ENCODE measurements at places on chromosomes 11 and 22. TPM values are rescaled to one million over a fixed set of nuclear protein-coding genes. Genes with fewer than 3 reads are reported as not detected.

DNA sequence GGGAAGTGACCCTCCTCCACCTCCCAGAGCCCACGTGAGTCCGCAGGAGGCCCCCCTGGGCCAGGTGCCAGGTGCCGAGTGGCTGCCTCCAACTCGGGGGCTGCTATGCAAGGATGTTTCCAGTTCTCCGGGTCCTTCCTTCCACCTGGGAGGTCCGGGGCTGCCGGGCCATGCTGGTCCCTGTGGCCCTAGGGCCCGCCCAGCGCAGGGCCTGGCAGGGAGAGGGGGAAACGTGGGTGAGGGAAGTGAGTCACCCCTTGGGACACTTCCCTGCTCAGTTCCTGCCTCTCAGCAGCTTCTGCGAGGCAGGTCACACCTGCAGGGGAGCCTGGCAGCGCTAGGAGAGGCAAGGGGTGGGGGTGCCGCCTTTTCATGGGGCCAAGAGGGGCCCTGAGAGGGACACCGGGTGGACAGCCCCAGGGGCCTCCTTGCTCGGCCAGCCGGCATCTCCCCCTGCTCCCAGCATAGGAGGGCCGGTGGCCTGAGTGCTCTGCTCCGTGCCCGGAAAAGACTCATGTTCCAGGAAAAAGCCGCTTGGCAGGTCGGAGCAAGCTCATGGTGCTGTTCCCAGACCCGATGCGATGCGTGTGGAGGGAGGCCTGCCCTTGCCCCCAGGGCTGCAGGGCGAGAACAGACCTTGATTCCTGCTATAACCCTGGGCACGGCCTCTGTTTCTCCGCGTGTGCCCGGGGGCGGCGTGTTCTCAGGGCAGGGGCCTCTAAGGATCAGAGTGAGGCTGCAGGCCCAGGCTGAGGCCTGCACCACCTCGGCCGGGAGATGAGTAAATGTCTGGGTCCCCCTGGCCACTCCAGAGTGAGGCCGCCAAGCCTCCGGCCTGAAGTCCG, 30.3 kb upstream of the WNT7B start:
- peaks cover 3% of the 10 kb centered on the region for H3K27me3 ChIP-seq
- H3K4me1 ChIP-seq: peaks cover 4% of the 10 kb centered on the region
- no peak for DNase-seq
- H3K4me3 ChIP-seq: no peak overlapping the region
- no peaks in the 10 kb centered on the region for H3K36me3 ChIP-seq

DNA sequence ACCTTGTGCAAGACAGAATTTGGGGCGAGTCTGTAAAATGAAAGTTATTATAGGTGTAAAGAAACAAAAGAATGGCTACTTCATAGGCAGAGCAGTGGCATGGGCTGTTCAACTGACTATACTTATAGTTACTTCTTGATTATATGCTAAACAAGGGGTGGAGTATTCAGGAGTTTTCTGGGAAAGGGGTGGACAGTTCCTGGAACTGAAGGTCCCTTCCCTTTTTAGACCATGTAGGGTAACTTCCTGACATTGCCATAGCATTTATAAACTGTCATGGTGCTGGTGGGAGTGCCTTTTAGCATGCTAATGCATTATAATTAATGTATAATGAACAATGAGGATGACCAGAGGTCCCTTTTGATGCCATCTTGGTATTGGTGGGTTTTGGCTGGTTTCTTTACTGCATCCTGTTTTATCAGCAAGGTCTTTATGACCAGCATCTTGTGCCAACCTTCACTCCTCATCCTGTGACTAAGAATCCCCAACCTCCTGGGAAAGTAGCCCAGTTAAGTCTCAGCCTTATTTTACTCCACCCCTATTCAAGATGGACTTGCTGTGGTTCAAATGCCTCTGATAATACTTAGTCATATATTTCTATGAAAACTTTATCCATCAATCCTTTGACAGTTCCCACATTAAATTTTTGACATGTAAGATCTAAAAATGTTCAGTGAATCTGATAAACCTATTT, 118.6 kb downstream of the ARHGAP42 start:
- no peak overlapping the region for H3K27ac ChIP-seq
- no peaks in the 10 kb centered on the region for H3K4me1 ChIP-seq
- H3K27me3 ChIP-seq: no peaks in the 10 kb centered on the region
- H3K36me3 ChIP-seq: no peaks in the 10 kb centered on the region

DNA sequence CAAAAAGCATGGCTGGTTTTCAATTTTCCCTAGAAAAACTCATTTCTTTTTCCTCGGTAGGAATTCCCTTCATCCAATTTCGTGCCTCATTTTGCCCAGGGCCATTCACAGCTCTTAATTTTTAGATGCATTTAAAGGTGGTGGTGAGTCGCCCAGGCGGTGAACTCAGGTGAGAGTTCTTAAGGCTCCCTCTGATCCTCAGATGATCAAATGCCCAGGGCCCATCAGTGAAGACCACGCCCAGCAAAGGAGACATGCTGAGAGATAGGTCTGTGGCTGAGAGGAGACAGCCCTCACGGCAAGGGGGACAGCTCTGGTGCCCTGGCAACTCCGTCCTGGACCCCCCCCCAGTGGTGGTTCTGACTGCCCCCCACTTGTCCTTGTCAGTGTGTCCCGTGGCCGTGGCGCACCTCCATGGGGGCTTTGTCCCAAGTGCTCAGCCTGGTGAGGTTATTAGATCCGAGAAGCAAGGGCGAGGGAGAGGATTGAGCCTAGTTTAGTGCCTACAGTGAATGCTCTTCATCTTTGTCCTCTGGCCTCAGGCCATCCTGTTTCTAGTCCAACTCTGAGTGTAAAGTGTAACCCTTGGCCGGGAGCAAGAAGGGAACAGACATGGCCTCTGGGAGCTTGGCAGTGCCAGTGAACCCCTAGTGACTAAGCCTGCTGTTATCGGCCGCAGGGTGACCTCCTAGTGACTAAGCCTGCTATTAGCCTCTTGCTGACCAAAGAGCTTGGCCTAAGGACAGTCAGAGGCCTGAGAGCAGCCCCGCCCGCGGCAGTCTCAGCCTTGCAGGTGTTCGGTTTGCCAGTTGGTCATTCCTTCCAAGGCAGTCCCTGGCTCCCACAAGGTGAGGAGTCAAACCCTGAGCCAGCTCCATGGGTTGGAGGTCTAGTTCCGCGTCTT, 83.5 kb downstream of the CTTN start:
- H3K27ac ChIP-seq: no peak overlapping the region
- H3K4me3 ChIP-seq: no peak overlapping the region
- no peak for DNase-seq
- no peaks in the 10 kb centered on the region for H3K4me1 ChIP-seq
- no peaks in the 10 kb centered on the region for H3K27me3 ChIP-seq

GRCh38 chr11:59053387-59053786, 32.7 kb upstream of the GLYATL1B start:
- H3K4me1 ChIP-seq: no peaks in the 10 kb centered on the region
- no peaks in the 10 kb centered on the region for H3K36me3 ChIP-seq
- H3K27ac ChIP-seq: no peak overlapping the region
- peak; percentile 70 for DNase-seq

DNA sequence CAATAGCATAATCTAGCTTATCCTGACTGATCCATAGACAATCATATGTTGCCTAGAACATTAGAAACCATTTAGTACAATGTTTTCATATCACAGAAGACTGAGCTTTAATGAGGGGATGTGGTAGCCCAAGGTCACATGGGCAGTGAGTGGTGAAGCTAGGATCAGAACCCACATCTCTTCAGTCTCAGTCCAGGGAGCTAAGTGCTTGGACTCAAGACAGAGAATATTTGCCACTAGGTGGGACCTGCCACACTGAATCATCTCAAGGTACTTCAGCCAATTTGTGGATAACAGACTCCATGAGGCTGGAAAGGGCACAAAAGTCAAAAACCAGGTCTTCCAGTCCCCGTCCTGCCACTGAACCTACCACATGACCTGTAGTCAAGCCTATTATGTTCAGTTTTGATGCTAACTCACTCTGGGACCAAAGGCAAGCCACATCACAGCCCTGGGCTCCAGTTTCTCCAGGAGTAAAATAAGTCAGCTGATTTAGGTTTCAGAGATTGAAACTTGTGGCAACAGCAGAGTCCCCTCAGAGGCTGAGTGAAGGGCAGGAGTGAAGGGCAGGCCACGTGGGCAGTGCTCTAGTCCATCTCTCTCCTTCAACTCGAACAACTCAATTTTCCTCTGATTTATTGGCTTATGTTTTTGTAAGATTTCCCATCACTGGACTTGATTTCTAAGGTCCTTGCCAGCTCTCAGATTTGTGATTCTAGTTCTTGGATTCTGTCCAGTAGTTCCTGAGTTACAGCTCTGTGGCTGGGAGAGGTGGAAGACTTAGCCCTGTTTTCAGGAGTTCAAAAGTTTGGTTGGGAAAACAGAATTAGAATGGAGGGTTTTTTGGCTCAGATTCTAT, 84.6 kb upstream of the PHOX2A start:
- H3K4me3 ChIP-seq: no peak overlapping the region
- no peaks in the 10 kb centered on the region for H3K36me3 ChIP-seq
- H3K27me3 ChIP-seq: no peaks in the 10 kb centered on the region
- no peaks in the 10 kb centered on the region for H3K4me1 ChIP-seq
- no peak for DNase-seq

The RHOD gene
- total RNA-seq: 0.20 TPM

DNA sequence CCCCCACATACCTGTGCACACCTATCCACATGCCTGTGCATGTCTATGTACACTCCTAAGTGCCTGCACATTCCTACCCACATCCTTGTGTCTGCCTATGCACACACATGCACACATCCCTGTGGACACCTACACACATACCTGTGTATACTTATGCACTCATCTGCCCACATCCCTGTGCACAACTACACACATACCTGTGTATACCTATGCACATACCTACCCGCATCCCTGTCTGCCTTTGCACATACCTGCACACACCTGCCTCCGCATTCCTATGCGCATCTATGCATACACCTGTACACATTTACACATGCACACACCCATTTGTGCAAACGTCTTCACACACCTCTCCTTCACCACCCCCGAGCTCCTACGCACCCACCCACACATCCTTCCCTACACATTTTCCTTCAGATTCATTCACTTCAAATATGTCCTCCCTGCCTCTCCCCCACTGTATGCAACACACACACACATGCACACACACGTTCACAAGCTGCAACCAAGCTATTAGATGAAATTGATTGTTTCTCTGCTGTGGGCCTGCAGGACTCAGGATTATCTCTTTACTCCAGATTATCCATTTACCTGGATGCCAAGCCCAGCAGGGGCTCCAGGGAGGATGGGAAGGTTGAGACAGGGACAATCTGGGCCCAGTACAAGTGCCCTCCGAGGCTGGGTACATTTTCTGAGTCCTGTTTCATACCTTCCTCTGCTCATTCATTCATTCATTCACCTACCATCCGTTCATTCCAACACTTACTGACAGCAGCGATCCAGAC, 53.2 kb downstream of the TSPAN18 start:
- H3K27me3 ChIP-seq: no peaks in the 10 kb centered on the region
- H3K4me1 ChIP-seq: no peaks in the 10 kb centered on the region
- no peaks in the 10 kb centered on the region for H3K36me3 ChIP-seq
- H3K27ac ChIP-seq: no peak overlapping the region

- no peaks in the 10 kb centered on the region for H3K4me1 ChIP-seq
- no peak overlapping the region for H3K27ac ChIP-seq
- no peak overlapping the region for H3K4me3 ChIP-seq
- no peak for DNase-seq
- H3K36me3 ChIP-seq: no peaks in the 10 kb centered on the region
Measured at GRCh38 chr11:132033051-132033450, 662.6 kb downstream of the NTM start.

The USH1C gene
- not detected for total RNA-seq

DNA sequence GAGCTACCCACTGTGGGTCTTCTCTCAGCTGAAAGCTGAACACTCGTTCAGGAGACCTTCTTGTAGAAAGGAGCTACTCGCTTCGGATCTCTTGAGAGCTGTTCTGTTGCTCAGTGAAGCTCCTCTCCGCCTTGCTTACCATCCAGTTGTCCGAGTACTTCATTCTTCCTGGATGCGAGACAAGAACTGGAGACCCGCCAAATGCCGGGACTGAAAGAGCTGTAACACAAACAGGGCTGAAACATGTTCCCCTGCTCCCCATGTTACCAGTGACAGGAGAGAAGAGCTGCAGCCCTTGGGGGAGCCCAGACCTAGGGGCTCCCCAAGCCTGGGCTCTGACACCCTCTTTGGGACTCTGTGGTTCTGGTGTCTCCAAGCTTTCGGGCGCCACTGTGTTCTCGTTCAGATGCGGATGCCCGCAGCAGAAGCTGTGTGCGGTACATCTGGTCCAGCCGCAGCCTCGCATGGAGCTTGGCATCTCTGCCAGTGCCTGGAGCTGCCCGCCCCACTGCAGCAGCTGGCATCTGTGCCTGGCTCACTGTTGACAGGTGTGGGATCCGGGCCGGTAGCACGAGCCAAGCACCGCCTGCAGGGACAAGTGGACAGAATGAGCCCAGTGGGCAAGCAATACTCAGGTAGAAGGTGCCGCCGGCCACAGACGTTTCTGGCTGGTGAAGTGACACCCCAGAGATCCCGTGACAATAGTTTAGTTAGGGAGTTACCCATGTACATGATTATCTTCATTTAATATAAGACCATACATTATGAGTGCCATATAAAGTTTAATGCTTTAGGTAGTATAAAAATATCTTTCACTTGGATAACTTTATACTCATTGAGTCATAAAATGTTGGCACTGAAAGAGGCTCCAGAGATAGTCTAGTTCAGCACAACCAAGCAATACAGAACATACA, 49.1 kb downstream of the EMSY start:
- no peaks in the 10 kb centered on the region for H3K4me1 ChIP-seq
- H3K4me3 ChIP-seq: no peak overlapping the region
- H3K27ac ChIP-seq: no peak overlapping the region
- no peaks in the 10 kb centered on the region for H3K27me3 ChIP-seq
- peaks cover 31% of the 10 kb centered on the region for H3K36me3 ChIP-seq

DNA sequence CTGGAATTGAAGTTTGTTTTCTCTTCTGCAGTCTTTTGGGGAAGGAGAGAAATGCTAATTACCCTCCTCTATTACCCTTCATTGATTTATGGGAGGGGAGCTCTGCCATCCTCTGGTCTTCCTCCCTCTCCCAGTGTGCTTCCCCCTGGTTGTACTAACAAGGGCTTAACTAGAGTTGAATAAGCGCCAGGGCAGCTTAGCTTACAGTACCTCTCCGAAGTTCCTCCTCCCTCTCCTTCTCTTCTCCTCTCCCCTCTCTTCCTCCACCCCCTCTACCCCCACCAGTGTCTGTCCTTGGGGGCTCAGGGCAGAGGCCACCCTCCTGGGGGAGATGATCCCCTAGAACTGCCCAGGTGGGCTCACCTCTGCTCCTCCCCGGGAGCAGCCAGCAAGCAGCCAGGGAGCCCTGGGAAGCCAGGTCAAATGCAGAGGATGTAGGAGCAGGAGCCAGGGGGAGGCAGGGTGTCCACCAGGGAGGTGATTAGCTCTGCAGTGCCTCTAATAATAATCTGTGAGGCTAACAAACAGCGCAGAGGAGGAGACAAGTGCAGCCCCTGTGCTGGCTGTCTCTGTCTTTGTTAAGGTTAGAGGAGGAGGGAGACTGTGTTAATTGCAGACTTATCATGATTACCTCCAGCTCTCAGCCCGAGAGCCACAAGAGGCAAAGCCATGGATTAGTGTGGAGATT, 191.6 kb upstream of the CADM1 start:
- no peak for DNase-seq
- no peak overlapping the region for H3K27ac ChIP-seq
- no peaks in the 10 kb centered on the region for H3K27me3 ChIP-seq
- no peaks in the 10 kb centered on the region for H3K36me3 ChIP-seq

Measured in naive thymus-derived CD4-positive, alpha-beta T cell (primary cell).